ENCODE measurements at places on chromosomes 11 and 22.

DNA sequence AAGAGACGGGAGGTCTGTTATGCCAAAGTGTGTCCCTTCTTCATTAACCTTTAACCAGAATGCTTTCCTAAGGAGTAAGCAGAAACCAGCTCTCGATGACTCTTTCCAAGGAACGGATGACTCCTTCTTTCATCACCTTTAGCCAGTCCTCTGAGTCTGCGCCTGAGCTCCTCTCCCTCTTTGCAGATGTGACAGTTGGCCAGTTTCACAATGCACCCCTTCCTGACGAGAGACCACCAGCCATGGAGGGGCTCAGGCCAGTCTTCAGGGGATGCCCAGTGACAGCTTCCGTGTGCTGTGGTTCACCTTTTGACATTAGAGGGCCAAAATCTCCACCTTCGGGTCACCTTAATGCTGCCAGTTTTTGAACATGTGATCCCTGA is 826.1 kb downstream of the TBC1D22A start:
- no peak for DNase-seq

GRCh38 chr11:133988686-133989410 is 32.1 kb upstream of the IGSF9B start:
- DNase-seq, result no peak

DNA sequence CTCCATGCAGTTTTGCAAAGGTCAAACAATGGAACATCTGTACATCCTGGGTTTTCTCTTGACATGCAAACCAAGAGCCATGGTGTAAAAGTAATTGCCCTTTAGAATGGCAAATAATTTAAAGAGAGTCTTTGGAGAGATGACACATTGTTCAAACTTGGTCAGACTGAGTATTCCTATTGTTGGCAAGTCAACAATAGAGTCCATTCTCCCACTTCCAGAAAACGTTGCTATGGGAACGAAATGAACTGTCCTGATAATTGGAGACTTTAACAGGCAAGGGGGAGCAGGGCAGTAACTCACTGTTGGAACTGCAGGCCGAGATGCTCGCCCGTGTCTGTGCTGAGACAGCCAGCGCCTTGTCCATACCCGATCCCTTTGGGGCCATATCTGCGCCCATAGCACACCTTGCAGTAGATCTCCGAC is 13.9 kb downstream of the CSRP3 start:
- no peak for DNase-seq

DNA sequence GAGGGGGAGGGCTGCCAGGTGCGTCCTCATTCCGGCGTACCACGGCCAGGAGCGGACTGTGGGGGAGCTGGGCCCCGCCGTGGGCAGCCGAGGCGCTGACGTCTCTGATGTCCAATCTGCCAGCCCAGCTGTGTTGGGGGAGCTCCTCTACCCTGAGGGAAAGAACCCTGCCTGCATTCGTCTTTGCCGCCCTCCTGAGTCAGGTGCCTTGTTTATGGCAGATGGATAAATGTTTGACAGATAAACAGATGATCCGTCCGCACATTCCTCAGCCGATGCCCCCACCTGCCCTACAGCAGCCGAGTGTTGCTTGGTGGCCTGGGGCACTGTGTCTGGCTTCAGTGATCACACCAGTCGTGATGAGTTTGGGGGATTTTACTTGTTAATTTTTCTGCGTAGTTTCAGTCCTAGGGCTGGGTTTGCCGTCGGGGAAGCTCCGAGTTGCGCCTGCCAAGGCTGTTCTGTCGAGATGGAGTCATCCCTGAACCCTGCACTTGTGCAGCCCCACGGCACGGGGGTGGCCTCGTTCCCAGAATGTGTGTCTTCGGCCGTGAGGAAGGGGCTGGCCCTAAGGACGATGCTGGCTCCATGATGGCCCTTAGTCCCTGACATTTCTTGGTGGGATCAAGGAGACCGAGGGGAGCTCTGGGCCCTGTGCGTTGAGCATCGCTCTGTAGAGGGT is 1083.9 kb downstream of the BRD1 start:
- DNase-seq, result no peak
